Activated naive CD4-positive, alpha-beta T cell treated with Interleukin-2 at 50 U/mL for 16 hours (primary cell): ENCODE measurements at places on chromosomes 3 and 15.

DNA sequence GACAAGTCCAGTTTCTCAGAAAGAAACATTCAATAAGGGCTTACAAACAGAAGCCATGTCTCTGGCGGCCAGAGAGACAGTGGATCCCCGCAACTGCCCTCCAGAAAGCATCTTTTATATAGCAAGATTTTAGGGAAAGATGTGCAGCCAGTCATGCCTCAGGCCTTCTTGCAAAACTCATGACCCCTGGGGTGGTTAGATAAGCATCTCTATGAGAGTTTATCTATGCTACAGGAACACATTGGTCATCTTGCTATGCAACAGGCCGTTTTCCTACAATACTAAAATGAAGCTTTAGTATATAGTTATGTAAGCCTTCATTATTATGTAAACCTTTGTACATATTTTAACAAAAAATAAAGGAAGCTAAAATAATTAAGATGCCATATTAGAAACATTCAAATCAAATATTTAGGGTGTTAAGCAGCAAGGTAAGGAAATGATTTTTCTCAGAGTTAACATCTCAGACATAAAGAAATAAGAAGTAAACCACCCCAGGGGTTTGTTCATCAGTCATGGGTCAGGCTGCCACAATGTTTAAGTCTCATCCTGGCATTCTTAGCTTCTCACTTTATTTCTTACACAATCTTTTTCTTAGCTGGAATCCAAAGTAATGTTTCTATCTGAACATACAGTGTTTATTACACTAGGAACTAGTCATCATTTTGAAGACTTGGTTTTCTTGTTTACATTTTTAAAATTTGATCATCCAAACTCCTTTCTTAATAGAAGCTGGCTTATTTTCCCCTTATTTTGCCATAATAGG is 6.3 kb upstream of the FSIP1 start:
- no peak for DNase-seq

GRCh38 chr3:128083980-128084674 is 31.9 kb downstream of the SEC61A1 start:
- no peak for DNase-seq

- no peak for DNase-seq
These were observed 96.0 kb upstream of the LIMD1 start for GRCh38 chr3:45498532-45498931.

GRCh38 chr3:122745369-122746021 is 48.1 kb downstream of the HSPBAP1 start:
- no peak for DNase-seq
